ENCODE measurements at places on chromosomes 11 and 22. TPM values are rescaled to one million over a fixed set of nuclear protein-coding genes. Genes with fewer than 3 reads are reported as not detected.

The OR6T1 gene
- total RNA-seq = not detected

The GNG3 gene
- not detected for total RNA-seq

The KCNJ11 gene
- total RNA-seq = 0.36 TPM

The NXPE2 gene
- not detected for total RNA-seq

The PGAP2 gene
- 34.3 TPM for total RNA-seq

The TMEM86A gene
- 3.8 TPM for total RNA-seq

The BIRC2 gene
- total RNA-seq = 79.9 TPM

The OR51Q1 gene
- total RNA-seq = not detected

The C11orf42 gene
- total RNA-seq = not detected

The TRIM6 gene
- total RNA-seq = 1.0 TPM

The UBQLNL gene
- not detected for total RNA-seq

The PARVA gene
- 21.5 TPM for total RNA-seq

The OR8D4 gene
- not detected for total RNA-seq

The PGR gene
- not detected for total RNA-seq

The PRR33 gene
- total RNA-seq = not detected

The GP1BB gene
- total RNA-seq = 1.9 TPM

The CSTPP1 gene
- 15.7 TPM for total RNA-seq

The MTA2 gene
- total RNA-seq = 183 TPM

The CLCF1 gene
- total RNA-seq = 3.2 TPM

The OR8G5 gene
- not detected for total RNA-seq

The OR56A1 gene
- total RNA-seq = not detected

The MIAT gene
- 0.57 TPM for total RNA-seq

The TIGD3 gene
- under 0.01 TPM for total RNA-seq

The F2 gene
- total RNA-seq = under 0.01 TPM

The PGA4 gene
- not detected for total RNA-seq

The PKNOX2 gene
- total RNA-seq = not detected

The ASRGL1 gene
- total RNA-seq = 0.14 TPM

The SLC5A1 gene
- total RNA-seq = 1.4 TPM

The GAL3ST1 gene
- 0.07 TPM for total RNA-seq

The CEND1 gene
- total RNA-seq = not detected

The MMP12 gene
- not detected for total RNA-seq

The BBOX1 gene
- total RNA-seq = 0.68 TPM
